ENCODE measurements at places on chromosomes 5 and 9.

DNA sequence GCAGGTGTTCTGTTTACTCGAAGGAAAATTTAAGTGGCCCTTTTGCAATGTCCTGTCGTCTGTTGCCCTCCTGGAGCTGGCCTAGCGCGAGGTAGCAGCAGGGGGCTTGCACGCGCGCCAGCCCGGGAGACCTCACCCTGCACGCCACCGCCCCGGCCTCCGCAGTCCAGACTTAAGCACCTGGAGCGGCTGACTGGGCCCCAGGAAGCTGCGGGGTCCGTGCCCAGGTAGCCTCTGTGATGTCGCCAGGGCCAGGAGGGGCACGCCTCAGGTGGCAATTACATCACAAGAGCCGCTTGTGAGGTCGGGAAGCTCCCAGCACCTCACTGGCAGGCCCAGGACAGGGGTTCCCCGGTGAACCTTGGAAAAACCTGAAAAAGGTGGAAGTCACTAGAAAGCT is at the start of gene SAXO1:
Gene SAXO1, minus strand, starts transcription at position 195 of the 400 bp plus-strand sequence. CDS start 301 bp downstream, outside the sequence.
- DNase-seq, result no peak

DNA sequence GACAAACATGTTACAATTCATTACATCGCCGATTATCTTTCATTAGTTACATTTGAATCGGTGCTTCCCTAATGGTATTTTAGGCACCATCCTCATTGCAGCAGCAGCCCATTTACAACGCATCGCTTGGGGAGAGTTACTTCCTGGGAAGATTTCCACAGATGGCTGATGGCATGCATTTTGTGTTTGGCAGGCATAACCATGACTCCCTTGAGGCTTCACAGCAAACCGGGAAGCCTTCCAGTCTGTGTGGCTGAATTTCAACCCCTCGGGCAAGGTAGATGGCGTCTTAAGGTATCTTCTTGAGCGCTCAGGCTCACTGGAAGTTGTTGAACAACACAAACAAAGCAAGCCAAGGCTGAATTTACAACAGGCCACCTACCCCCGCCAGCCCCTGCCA is 1.6 kb upstream of the DNAH5 start:
- no peak for DNase-seq

DNA sequence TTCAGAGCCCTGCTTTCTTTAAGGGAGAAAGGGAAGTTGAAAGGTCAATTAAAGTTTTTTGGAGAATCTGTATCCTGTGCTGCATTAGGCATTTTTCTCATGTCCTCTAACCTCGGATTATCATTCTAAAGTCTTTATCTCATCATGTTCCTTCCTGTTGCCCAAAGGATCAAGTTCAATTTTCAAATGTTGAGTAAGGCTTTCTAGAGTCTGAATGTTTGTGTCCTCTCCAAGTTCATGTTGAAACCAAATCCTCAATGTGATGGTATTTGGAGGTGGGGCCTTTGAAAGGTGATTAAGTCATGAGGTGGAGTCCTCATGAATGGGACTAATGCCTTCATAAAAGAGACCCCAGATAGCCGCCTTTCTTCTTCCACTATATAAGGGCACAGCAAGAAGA is 20.2 kb upstream of the TNC start:
- no peak for DNase-seq

- no peak for DNase-seq
Observed at GRCh38 chr5:79546782-79547428, 33.0 kb upstream of the HOMER1 start.

GRCh38 chr9:87849144-87849758 is 33.4 kb upstream of the SPATA31E1 start:
- DNase-seq, result no peak

GRCh38 chr9:89821081-89821480 is 216.3 kb downstream of the GADD45G start:
- no peak for DNase-seq

DNA sequence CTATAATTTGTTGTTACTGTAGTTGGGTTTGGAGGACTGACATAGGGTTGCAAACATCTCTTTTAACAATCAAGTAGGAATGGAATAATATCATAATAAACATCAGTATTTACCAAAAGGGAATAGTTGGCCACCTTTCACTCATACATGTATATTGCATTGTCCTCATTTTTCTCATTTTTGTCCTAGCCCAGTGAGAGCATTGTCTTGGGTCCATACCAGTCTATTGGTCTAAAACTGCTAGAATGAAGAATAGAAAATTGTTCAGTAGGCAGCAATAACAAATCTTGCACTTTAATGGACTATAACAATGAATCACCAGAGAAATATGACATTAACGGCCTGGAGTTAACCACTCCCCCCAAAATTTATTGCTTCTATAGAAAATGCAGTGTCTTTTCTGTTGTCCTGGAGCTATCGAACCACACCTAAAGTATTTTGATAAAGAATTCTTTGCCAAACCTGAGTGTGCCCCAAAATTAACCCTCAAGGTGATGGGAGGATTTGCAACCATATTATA is 80.9 kb upstream of the IL33 start:
- no peak for DNase-seq
